ENCODE measurements at places on chromosomes 1 and 21.

GRCh38 chr1:184418652-184419349 lies 32.0 kb downstream of the C1orf21 start:
- peak; percentile 7 for DNase-seq

DNA sequence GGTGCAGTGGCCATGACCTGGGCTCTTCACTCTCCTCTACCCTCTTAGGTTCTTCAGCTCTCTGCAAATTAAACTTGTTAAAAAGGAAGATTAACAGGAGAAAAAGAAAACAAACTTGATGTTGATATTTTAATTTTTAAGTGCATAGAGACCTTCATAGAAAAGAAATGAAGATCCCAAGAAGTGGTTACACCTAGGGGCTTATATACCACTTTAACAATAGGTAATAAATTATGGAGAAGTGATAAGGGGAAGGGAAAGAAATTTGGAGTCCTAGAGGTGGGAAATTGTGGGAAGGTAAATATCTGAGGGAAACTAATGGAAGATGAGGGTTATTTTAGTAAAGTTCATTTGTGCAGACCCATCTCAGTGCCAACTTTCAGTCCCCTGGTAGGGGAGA lies 16.5 kb upstream of the TFF3 start:
- no peak for DNase-seq

GRCh38 chr1:76170084-76170483 lies 95.5 kb downstream of the ST6GALNAC3 start:
- no peak for DNase-seq

DNA sequence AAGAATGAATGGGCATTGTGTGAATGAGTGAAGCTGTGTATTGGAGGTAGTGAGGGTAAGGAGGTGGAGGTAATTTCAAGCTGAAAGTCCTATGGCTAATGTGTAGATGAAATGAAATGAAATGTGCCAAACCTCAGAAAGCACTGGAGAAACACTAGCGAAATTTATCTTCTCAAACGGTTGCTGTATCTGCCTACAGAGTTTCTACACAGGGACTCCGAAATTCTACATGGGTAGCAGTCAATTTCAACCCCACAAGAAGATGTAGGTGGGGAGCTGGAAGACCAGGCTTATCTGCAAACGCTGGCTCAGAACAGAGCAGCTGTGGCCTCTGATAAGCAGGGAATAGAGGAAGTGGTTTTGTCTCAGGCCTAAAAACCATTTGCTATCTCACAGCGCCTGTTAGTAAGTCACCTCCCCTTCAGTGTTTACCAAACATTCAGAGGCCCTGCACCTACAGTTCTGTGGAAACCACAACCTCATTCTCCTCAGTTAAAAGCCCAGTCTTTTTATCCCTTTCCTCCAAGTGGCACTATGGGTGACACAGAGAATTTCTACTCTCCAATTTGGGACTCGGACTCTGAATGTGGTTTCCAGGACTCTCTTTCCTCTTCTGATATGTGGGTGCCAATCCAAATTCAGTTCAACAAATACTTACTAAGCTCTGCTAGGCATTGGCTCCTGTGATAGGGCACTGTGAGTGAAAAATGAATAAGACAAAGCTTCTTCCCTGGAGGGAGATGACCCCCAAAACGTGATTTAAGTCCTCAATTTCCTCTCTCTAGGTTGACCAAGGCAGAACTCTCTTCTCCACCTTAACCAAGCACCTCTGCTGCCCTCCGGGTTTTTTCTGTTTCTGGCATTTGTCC lies 17.2 kb upstream of the SLAMF6 start:
- DNase-seq, result no peak

GRCh38 chr1:170156594-170156993 lies 10.8 kb downstream of the NTMT2 start:
- no peak for DNase-seq

GRCh38 chr1:153752072-153752471 lies 23.1 kb upstream of the SLC27A3 start:
- DNase-seq, result no peak

DNA sequence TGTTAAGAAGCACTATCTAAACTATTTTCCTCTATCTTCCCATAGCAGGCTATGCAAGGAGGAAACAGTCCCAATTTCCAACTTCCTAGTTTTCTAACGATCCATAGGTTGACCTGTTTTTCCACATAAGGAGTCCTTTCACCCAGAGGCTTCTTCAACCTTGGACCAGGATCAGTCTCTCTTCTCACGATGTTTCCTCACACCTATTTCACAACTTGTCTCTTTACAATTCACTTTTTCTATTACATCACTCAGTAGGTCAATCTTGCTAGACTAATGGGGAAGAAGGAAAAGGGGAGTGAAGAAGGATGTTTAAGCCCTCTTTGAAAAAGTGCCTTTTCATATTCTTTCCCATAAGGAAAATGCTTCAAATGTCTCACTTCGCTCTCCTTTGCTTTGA lies 15.9 kb downstream of the PALMD start:
- peak; percentile 51 for DNase-seq

GRCh38 chr1:178649582-178650350 lies 75.3 kb upstream of the RALGPS2 start:
- no peak for DNase-seq

GRCh38 chr1:178581351-178582303 lies 68.7 kb downstream of the TEX35 start:
- no peak for DNase-seq

DNA sequence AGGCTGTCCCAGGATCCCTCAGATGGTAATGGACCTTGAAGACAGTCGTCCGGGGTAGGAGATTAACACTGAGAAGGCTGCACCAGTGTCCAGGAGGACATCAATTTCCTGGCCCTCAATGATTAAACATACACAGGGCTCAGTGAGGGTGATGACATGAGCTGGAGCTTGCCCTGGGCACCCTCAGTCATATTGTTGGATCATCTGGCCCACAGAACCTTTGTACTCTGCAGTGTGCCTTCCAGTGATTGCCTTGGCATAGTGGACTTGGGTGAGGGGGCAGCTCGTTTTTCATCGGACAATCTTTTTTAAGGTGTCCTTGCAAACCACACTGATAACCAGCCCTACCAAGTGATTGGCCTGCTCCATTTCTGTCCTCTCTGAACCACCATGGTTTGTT lies 111.1 kb upstream of the SGIP1 start:
- no peak for DNase-seq

GRCh38 chr1:203476216-203476814 lies 709 bp downstream of the PRELP start:
- DNase-seq, result no peak

GRCh38 chr1:48790397-48790796 lies 13.7 kb upstream of the BEND5 start:
- DNase-seq, result no peak

DNA sequence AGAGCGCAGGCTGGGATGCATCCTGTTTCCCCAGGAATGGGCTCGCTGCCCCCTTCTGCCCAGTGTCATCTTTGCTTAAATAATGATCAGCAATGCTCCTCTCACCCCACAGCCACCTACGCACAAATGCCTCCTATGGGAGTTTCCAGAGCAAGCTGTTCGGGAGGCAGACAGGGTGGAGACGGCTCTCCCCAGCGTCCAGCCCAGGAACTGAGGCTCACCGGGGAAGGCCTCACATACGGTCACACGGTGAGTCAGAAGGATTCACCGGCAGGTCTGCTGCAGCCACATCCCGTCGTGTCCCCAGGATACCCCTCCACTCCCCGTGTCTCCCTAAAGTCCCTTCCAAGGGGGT lies 40.3 kb upstream of the RUNX3 start:
- peak; percentile 84 for DNase-seq

DNA sequence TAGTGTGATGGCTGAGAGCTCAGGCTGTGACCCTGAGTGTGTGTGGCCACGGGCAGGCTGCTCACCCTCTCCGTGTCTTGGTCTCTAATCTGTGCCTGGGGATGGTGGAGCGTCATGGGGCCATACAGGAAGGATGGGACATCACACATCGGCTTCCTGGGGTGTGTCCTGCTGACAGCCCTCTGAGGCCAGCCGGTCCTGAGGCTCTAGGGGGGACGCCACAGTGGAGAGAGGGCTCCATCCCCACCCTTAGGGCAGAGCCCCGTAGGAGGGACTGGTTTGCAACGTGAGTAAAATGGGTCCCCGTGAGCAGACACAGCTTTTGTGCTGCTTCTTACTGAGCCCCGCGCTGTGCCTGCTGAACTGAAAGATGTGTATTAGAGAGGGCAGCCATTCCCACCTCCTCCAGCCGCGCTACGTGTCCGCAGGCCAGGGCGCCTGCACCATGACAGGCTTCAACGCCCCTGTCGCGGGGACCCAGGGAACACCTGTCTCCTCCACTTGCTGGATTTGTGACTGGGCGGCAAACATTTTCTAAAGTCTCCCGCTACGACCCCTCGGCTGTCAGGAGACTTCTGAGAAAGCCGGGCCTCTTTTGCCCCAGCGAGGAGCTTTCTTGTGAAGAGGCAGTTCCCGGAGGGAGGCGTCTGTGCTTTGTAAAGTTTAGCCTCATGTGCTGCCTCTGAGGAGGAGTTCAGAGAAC lies 8.1 kb downstream of the COL18A1 start:
- DNase-seq, result no peak

DNA sequence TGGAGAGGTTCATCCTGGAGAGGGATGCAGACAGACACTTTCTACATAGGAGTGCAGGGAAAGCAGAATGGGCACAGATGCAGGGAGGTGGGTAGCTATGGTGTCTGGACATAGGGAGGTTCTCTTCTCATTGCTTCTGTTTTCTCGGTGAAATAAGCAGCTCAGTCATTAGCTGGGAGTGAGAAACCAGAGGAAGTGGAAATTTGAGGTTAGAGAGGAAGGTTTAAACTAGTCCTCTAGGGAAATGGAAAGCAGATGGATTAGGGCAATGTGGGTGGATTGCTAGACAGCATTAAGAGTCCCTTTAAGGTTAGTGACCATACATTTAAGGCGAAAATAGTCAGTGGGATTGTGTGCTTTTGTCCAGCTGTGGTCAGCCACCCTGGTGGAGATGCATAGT lies 39.6 kb downstream of the MPZL1 start:
- no peak for DNase-seq

- DNase-seq, result peak; percentile 98
These were observed 113.1 kb upstream of the IRF2BP2 start for GRCh38 chr1:234722904-234723720.
